ENCODE measurements at places on chromosomes 3 and 15. TPM values are rescaled to one million over a fixed set of nuclear protein-coding genes. Genes with fewer than 3 reads are reported as not detected.

Gene WNT5A
- 0.20 TPM for polyA plus RNA-seq

Gene KLF15
- not detected for polyA plus RNA-seq

Gene LRRN1
- 0.04 TPM for polyA plus RNA-seq

Gene FSD2
- polyA plus RNA-seq = 0.39 TPM

Gene KNG1
- not detected for polyA plus RNA-seq

Gene ADIPOQ
- not detected for polyA plus RNA-seq

Gene VIPR1
- not detected for polyA plus RNA-seq

GRCh38 chr3:108391917-108392593 is 95.7 kb downstream of the HHLA2 start:
- no peak for DNase-seq
- no peaks in the 10 kb centered on the region for H3K27me3 ChIP-seq
- peaks cover 29% of the 10 kb centered on the region for H3K4me1 ChIP-seq
- no peaks in the 10 kb centered on the region for H3K36me3 ChIP-seq
- H3K27ac ChIP-seq = no peak overlapping the region
- no peak overlapping the region for H3K4me3 ChIP-seq

DNA sequence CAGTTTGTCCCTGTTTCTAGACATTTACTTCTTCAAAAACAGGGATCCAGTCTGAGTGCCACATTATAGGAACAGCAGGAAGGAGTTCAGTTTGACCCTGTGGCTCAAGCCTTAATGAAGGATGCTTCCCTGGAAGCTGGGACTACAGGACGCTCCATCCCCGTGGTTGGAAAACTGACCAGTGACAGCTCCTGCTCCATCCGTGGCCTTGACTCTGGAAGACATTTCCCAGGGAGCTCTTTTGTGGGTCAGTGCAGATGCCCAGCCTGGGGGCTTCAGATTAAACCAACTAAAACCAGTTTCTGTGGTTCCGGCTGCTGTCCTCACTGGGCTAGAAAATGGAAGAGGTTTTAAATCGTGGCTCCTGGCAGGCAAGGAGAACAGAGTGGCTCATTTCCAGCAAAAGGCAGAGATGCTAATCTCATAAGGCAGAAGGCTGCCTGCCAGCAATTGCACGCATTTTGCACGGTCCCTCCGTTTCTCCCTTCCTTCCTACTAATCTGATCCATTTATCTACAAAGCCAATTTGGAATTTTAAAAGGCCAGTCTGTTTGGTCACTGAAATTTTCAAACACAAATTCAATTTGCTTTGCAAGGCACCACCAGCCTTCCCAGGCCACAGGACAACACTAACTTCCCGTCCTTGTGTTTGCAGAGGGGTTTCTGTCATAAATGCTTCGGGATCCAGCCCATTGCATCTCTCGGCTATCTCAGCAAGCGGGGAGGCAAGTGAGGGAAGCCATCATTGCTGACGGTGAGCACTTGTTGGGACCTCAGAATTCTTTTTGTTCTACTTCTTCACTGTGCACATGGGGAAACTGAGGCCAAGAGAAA is 6.2 kb upstream of the SSUH2 start:
- DNase-seq = no peak
- no peak overlapping the region for H3K27ac ChIP-seq
- no peak overlapping the region for H3K4me3 ChIP-seq
- H3K4me1 ChIP-seq = no peaks in the 10 kb centered on the region
- no peaks in the 10 kb centered on the region for H3K27me3 ChIP-seq
- no peaks in the 10 kb centered on the region for H3K36me3 ChIP-seq

All from GM12878 (cell line).